Stimulated activated CD8-positive, alpha-beta memory T cell treated with anti-CD3 and anti-CD28 coated beads, Interleukin-7, amount 100 ng/mL, for 24 hours (primary cell): ENCODE measurements at places on chromosomes 13 and 19.

DNA sequence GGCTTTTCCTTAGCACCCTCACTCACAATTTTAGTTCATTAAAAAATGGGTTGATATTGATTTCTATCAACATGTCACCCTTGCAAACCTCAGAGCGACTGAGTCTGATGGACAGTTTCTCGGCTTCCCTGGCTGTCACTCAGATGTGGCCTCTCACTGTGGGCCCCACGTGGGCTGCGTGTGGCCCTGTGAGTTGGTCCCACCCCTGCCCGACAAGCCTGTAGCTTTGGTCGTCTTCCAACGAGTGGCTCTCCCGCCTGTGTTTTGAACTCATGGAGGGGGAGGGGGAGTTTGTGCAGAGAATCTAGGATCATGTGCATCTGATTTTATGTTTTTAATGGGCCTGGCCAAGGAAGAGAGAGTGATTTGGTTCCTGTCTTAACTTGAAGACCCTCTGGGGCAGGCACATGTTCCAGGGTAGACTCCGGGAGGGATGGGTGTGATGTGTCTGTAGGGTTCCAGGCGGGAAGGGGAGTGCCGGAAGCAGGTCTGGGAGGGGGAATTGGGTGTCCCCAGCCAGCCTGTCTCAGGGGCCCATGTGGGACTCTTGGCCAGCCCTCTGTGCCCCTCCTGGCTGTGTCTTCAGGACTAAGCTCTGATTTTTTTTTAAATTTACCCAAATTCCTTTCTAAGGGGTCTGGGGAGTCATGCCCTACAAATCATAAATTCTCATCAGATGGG lies 18.9 kb downstream of the ATP11A start:
- DNase-seq, result no peak

- no peak for DNase-seq
Observed at GRCh38 chr13:37429976-37430375, 168.6 kb downstream of the POSTN start.

- no peak for DNase-seq
Observed at GRCh38 chr19:12295191-12295590, 508 bp upstream of the ZNF44 start.

DNA sequence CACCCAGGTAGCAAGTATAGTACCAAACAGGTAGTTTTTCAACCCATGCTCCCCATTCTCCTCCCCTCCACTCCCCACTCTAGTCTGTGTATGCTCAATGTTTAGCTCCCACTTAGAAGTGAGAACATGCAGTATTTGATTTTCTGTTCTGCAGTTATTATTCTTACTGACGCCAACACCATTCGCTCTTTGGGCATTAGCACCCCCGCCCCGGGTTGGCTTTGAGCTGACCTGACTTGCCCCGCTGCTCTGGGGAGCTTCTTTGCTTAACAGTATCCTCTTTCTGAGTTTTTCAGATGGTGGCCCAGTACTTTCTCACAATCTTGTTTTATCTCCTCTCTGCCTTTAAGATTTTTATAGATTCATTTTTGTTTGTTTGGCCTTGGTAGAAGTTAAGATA lies 138.7 kb downstream of the CRYL1 start:
- DNase-seq, result no peak
